ENCODE measurements at places on chromosomes 16 and 17.

DNA sequence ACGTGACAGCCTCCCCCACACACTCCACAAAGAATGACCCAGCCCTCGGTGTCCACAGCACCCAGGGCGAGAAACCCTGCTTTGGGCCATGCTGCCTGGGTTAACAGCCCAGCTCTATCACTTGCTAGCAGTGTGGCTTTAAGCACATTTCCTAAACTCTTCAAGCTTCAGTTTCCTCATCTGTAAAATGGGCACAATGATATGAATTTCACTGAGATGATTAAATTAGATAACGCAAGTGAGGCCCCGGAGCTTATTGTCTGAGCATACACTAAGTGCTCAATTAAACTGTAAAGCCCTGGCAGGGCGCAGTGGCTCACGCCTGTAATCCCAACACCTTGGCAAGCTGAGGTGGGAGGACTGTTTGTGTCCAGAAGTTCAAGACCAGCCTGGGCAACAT lies 79.4 kb downstream of the LITAF start:
- no peak overlapping the region for H3K27ac ChIP-seq
- H3K4me3 ChIP-seq: no peak overlapping the region
- no peaks in the 10 kb centered on the region for H3K4me1 ChIP-seq
- no peaks in the 10 kb centered on the region for H3K36me3 ChIP-seq
- no peaks in the 10 kb centered on the region for H3K27me3 ChIP-seq
- no peak for DNase-seq

DNA sequence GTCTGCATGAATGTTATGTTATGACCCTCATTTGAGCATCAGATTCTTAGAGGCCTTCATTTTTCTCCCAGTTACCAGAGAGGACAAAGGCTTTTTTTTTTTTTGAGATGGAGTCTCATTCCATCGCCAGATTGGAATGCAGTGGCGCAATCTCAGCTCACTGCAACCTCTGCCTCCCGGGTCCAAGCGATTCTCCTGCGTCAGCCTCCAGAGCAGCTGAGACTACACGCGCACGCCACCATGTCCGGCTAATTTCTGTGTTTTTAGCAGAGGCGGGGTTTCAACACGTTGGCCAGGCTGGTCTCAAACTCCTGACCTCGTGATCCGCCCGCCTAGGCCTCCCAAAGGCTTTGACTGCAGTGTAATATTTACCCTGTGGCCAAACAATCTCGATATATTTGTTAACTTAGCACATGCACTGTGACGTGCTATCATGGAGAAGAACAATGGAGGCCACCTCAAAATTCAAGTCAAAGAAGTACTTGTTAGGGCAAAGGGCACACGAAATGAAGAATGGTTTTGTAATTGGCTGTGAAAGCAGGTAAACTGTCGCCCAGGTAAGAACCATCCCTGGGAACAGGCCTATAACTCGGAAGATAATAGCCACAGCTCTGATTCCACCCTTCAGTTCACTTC lies 303.4 kb downstream of the SLC39A11 start:
- no peak overlapping the region for H3K27ac ChIP-seq
- H3K36me3 ChIP-seq: no peaks in the 10 kb centered on the region
- H3K4me3 ChIP-seq: no peak overlapping the region
- no peaks in the 10 kb centered on the region for H3K27me3 ChIP-seq

- H3K27me3 ChIP-seq: no peaks in the 10 kb centered on the region
- no peaks in the 10 kb centered on the region for H3K4me1 ChIP-seq
- no peaks in the 10 kb centered on the region for H3K36me3 ChIP-seq
- no peak overlapping the region for H3K4me3 ChIP-seq
- DNase-seq: no peak
Measured at GRCh38 chr17:48131216-48131824, 23.8 kb downstream of the SNX11 start.

DNA sequence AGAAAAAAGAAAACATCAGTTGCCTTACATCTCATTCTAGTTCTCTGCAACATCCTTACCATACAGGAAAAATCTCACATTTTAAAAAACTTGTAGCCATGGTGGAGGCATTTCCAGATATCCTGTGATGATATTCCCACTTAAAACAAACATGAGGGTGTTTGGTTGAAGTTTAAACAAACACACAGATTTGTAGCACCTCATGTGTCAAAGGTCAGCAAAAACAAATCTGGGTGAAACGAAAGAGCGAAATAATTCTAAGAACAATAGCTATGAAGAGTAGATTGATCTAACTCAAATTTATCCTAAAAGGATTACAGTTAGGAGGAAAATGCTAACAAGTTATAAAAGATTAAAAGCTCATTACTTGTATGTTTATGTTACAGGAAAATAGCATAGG lies 83.1 kb upstream of the IRX5 start:
- DNase-seq: no peak
- H3K27me3 ChIP-seq: no peaks in the 10 kb centered on the region
- no peak overlapping the region for H3K4me3 ChIP-seq
- no peak overlapping the region for H3K27ac ChIP-seq
- H3K4me1 ChIP-seq: peaks cover 7% of the 10 kb centered on the region

DNA sequence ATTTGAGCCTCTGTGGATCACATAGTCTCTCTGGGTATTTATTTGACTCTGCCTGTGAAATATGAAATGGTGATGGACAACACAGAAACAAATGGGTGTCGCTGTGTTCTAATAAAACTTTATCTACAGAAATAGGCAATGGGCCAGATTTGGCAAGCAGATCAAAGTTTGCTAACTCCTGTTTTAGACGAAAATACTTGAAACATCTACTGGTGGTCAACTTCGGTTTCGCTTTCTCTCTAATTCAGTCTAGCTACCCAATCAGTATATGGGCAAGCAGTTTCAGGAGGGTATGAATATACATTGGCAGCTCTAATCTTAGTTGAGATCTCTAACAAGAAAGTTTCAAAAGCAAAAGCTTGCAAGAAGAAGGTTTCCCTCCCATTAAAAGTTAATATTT lies 60.1 kb upstream of the DYNLRB2 start:
- no peak for DNase-seq
- no peaks in the 10 kb centered on the region for H3K27me3 ChIP-seq
- no peaks in the 10 kb centered on the region for H3K4me1 ChIP-seq
- no peak overlapping the region for H3K27ac ChIP-seq
- no peak overlapping the region for H3K4me3 ChIP-seq

GRCh38 chr16:1097800-1098199 lies 1.8 kb upstream of the C1QTNF8 start:
- no peaks in the 10 kb centered on the region for H3K36me3 ChIP-seq
- H3K4me3 ChIP-seq: no peak overlapping the region
- H3K27ac ChIP-seq: no peak overlapping the region
- H3K27me3 ChIP-seq: no peaks in the 10 kb centered on the region
- H3K4me1 ChIP-seq: no peaks in the 10 kb centered on the region
- DNase-seq: no peak

DNA sequence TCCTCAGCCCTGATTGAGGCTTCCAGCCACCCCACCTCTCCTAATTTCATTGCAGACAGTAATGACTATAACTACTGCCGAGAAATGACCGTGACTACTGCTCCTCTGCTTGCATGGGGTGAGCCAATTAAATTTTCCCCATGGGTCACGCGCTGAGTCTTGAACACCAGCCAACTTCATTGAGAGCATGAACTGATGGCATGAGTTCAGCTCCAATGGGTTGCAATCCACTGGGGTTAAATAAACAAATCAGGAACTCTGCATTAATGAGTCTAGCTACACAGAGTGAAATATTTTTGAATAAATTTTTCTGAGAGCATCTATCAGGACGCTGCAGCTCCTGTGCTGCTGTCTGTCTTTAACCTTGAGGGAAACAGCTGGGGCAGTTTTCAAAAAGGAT lies 61.6 kb upstream of the CLEC3A start:
- no peaks in the 10 kb centered on the region for H3K36me3 ChIP-seq
- H3K27ac ChIP-seq: no peak overlapping the region
- no peaks in the 10 kb centered on the region for H3K27me3 ChIP-seq

DNA sequence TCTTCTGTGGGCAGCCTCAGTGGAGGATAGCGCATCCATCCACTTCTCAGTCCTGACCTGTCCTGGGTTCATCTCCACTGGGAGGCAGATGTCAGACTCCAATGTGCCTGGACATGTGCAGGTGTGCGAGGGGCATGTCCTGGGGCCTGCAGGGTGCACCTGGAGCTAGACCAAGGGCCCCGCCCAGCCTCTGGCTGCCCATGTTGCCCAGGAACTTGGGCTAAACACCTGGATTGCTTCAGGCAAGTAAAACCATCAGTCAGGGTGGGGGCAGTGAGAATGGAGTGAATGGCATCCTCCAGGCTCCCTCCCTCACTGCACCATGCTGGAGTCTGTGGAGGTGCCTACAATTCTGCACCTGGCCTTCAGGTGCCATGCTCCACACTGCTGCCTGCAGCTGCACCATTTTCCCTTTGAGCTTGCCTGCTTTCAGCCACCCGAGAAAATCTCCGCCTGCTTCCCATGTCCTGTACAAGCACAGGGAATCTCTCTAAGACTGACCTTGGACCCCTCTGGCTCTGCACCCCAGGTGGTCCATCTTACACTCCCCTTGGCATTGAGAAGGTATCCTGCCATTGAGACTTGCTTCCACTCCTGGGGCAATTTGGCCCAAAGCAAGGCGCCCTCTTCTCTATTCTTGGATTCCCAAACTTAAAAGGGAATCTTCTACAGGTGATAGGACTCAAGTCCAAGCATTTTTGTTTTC lies 2.1 kb upstream of the MFSD6L start:
- H3K4me1 ChIP-seq: peaks cover 6% of the 10 kb centered on the region
- peak; percentile 71 for DNase-seq
- H3K27me3 ChIP-seq: no peaks in the 10 kb centered on the region
- H3K36me3 ChIP-seq: no peaks in the 10 kb centered on the region

DNA sequence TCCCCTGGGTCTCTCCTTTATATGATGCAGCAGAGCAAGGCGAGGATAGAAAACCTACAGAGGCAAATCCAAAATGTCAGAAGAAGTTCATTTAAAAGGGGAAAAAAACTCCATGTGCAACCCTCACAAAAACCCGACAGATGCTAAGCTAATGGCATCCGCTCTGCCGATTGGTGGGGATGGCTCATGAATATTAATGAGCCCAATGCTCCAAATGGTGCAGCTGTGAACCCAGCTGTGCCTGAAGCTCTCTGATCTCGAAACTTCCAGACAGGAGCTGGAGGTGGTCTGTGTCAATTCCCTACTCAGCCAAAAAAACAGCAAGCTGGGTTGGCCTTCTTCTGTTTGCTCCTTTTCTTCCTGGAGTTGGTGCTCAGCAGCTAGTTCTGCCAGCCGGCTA lies 15.5 kb downstream of the SNX11 start:
- no peak for DNase-seq
- H3K4me1 ChIP-seq: no peaks in the 10 kb centered on the region
- no peaks in the 10 kb centered on the region for H3K27me3 ChIP-seq
- peaks cover 41% of the 10 kb centered on the region for H3K36me3 ChIP-seq

Measured in vagina (tissue), 2 donors.